ENCODE measurements at places on chromosomes 12 and 14. TPM values are rescaled to one million over a fixed set of nuclear protein-coding genes. Genes with fewer than 3 reads are reported as not detected.

- H3K27me3 ChIP-seq = no peaks in the 10 kb centered on the region
- peak overlapping the region; percentile 51 for H3K4me3 ChIP-seq
- DNase-seq = peak; percentile 82
- no peaks in the 10 kb centered on the region for H3K4me1 ChIP-seq
Observed at GRCh38 chr14:21070610-21071224, 613 bp downstream of the ARHGEF40 start.

DNA sequence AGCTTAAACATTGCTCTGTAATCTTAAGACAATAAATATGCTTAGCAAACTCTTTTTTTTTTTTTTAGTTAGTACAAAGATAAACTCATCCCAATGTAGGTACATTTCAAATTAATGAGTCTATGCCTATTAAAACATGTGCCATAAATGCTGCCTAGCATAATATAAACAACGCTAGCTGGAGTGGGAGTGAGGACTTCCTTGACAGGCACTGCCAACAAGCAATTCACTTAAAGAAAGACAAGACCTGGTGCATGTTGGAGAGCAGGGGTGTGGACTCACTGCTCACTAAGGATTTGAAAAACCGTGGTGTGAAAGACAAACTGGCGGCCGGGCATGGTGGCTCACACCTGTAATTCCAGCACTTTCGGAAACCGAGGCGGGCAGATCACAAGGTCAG lies 187.2 kb upstream of the RGS6 start:
- no peaks in the 10 kb centered on the region for H3K36me3 ChIP-seq
- H3K27me3 ChIP-seq = no peaks in the 10 kb centered on the region
- no peak for DNase-seq
- H3K4me1 ChIP-seq = no peaks in the 10 kb centered on the region

The ZNF140 gene
- total RNA-seq = 18.0 TPM

DNA sequence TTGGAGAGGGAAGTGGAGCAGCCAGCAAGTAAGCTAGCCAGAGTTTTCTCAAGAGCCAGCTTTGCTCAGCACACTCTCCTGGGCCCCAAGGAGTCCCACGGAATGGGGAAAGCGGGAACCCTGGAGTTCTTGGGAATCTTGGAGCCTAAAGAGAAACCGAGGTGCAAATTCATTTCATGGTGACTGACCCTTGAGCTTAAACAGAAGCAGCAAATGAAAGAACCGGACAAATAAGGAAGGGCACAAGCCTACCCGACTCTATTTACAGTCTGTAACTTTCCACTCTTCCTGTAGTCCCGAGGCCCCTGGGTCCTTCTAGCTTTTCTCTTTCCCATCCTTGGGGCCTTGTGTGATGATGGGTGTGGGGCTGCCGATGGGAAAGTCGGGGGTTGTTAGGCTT lies 18.1 kb upstream of the TIGAR start:
- H3K4me1 ChIP-seq = no peaks in the 10 kb centered on the region
- no peak overlapping the region for H3K4me3 ChIP-seq
- no peak for DNase-seq
- peaks cover 5% of the 10 kb centered on the region for H3K36me3 ChIP-seq

The KERA gene
- not detected for total RNA-seq

DNA sequence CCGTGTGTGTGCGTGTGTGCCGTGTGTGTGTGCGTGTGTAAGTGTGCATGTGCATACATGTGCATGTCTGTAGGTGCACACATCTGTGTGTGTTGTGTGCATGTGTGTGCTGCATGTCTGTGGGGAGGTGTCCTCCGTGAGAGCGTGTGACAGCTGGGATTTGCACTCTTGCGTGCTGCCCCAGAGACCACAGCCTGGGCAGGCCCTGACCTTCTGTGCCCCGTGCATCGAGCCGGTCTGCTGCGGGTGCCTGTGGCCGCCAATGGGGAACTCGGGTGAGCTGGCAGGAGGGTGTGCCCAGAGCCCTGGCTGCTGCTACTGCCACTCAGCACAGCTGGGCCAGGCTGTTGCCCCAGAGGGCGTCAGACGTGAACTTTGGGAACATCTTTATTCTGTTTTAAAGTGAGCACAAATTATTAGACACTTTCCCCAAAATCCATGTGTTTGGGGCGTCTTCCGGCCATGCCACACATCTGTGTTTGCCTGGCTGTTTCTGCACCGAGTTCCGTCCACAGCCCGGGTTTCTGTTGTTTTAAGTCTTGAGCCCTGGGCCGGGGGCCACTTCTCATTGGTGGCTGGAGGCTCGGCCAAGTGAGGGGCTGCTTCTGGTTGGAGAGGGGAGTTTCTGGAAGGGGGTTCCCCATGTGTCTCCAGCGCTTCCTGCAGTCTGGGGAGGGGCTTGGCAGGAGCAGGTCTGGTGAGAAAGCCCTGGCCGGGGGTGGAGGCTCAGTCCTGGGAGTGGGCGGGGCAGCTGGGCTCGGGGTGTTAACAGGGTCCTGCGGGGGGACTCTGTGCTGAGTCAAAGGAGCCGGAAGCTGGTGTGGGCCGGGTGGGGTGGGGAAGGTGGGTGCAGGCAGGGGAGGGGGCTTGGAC lies 7.6 kb downstream of the CEP170B start:
- H3K27me3 ChIP-seq = no peaks in the 10 kb centered on the region
- no peaks in the 10 kb centered on the region for H3K36me3 ChIP-seq
- DNase-seq = no peak
- H3K4me1 ChIP-seq = no peaks in the 10 kb centered on the region
- no peak overlapping the region for H3K27ac ChIP-seq

DNA sequence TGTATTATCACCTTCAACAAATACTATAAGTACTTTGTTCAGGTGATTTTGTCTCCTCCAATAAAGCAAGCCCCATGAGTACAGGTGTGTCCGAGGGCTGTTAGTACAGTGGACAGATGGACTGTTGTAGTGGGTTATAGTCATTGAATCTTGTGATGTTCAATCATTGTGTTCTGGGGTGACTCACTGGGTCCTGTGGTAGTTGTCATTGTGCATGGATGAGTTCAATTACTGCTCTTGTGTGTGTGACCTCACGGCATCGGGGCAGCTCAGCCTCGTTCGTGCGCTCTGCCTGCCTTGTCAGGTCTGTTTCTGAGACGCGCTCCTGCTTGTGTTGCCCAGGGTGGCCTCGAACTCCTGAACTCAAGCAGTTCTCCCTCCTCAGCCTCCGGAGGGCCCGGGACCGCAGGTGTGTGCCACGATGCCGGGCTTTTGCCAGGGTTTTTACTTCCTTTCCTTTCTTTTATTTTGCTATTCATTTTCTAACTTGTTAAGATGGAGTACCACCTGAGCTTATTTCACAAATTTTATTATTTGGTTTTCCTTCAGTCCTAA lies 72.2 kb downstream of the DDX51 start:
- H3K27ac ChIP-seq = no peak overlapping the region
- peaks cover 9% of the 10 kb centered on the region for H3K36me3 ChIP-seq
- no peaks in the 10 kb centered on the region for H3K4me1 ChIP-seq
- no peak overlapping the region for H3K4me3 ChIP-seq
- H3K27me3 ChIP-seq = no peaks in the 10 kb centered on the region

DNA sequence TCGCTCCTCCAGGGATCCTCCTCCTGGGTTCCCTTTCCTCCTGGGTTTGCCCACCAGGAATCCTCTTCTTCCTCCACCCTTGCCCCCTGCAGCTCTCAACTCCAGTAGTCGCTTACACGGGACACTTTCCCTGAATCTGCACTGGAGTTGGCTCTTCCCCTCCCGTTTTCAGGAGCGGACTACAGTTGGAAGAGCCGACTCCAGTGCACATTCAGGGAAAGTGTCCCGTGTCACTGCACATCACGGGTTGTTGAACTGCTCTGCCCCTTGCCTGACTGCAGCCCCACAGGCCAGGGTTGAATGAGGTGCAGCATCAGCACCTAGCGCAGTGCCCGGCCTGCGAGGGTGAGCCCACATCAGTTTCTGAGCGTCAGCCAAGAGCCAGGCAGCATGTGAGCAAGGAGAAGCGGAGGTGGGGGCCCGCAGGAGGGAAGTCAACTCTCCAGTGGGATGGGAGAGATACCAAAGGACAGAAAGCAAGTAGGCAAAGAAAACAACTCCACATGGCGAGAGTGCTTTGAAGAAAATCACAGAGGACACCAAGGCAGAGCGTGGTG lies 13.1 kb downstream of the RAPGEF3 start:
- no peak overlapping the region for H3K4me3 ChIP-seq
- H3K27me3 ChIP-seq = no peaks in the 10 kb centered on the region
- H3K36me3 ChIP-seq = no peaks in the 10 kb centered on the region
- no peak overlapping the region for H3K27ac ChIP-seq

GRCh38 chr12:95351748-95352147 lies 122.2 kb upstream of the METAP2 start:
- peak; percentile 83 for DNase-seq
- H3K27me3 ChIP-seq = no peaks in the 10 kb centered on the region
- no peaks in the 10 kb centered on the region for H3K4me1 ChIP-seq
- no peak overlapping the region for H3K27ac ChIP-seq

- no peaks in the 10 kb centered on the region for H3K27me3 ChIP-seq
- no peaks in the 10 kb centered on the region for H3K36me3 ChIP-seq
- peak overlapping the region; percentile 90 for H3K27ac ChIP-seq
- H3K4me3 ChIP-seq = peak overlapping the region; percentile 68
Observed at GRCh38 chr12:112418273-112418607, 507 bp upstream of the PTPN11 start.

DNA sequence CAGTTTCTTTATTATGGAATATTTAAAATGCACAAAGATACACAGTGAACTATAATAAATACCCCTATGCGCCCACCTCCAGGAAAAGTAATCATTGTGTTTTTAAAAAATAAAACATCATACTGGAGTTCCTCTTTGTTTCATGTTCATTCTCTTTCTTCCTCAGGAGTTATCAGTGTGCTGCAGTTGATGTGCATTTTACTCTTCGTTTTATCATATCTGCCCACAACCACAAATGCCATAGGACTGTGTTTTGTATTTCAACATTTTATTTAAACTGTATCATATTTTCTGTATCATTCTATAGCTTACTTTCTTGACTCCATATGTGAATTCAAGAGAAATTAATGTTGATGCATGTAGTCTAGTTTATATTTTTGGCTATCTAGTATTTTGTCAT lies 53.9 kb downstream of the TSHR start:
- no peaks in the 10 kb centered on the region for H3K4me1 ChIP-seq
- no peaks in the 10 kb centered on the region for H3K27me3 ChIP-seq
- no peak overlapping the region for H3K4me3 ChIP-seq
- H3K27ac ChIP-seq = no peak overlapping the region
- no peaks in the 10 kb centered on the region for H3K36me3 ChIP-seq
